ENCODE measurements at places on chromosomes 1 and 21.

- DNase-seq: no peak
Measured at GRCh38 chr1:171158096-171158495, 27.0 kb upstream of the FMO2 start.

- DNase-seq: no peak
Measured at GRCh38 chr1:234008591-234008990, 104.1 kb downstream of the SLC35F3 start.

GRCh38 chr1:99623554-99623953 lies 22.4 kb upstream of the PALMD start:
- DNase-seq: no peak

DNA sequence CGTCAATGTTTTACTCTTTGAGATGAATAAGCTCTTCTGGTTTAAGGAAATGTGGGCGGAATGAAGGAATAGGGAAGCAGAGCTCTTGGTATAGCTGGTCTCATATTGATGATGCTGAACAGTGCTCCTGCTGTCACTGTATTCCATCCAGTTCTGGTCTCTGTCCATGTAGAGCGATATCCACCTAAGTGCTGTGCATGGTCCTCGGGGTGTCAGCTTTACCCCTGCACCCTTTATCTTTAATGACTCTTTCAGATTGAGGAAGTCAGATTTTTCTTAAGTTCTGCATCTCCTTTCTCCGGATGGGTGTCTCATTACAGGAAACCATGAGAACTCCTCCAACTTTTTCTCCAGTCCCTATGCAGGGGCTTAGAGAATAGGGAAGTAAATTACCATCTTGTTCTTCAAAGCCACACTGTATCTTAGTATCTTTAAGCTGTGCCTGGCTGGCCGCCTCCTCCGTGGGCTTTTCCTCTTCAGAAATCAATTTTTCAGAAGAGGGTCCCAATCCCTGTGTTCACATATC lies 52.9 kb downstream of the PDE4B start:
- no peak for DNase-seq

GRCh38 chr1:98426092-98426491 lies 235.4 kb upstream of the SNX7 start:
- no peak for DNase-seq

- no peak for DNase-seq
Measured at GRCh38 chr1:232318143-232318542, 311.8 kb downstream of the SIPA1L2 start.

DNA sequence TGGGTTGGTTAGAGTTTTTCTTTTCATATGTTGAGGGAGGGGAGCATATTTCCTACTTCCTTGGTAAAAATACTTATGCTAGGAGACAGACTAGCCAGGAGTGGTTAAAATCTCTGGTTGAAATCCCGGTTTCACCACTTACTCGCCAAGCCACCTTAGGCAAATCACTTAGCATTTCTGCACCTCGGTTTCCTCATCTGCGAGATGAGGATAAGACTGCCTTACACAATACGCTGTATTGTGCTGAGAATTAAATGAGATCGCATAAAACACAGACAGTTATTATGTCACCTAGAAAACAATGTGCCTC lies 1.4 kb downstream of the IFFO2 start:
- DNase-seq: no peak

DNA sequence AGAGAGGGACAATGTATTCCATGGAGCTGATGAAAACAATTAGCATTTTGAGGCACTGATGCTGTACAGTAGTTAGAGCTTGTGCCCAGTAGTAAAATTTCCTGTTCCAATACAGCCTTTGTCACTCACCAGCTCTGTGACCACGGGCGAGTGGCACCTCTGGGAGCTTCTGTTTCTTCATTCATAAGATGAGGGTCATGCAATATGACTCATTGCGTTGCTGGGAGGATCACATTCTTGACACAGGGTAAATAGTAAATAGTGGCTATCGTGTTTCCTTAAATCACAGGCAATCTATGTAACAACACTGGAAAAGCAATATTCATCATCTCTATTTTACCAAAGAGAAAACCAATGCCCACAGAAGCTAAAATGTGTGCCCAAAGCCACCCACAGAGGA lies 4.5 kb upstream of the LRRC52 start:
- DNase-seq: no peak

GRCh38 chr1:58392083-58392482 lies 154.4 kb downstream of the OMA1 start:
- DNase-seq: no peak

- DNase-seq: no peak
Measured at GRCh38 chr21:36643374-36644250, 55.3 kb upstream of the SIM2 start.

DNA sequence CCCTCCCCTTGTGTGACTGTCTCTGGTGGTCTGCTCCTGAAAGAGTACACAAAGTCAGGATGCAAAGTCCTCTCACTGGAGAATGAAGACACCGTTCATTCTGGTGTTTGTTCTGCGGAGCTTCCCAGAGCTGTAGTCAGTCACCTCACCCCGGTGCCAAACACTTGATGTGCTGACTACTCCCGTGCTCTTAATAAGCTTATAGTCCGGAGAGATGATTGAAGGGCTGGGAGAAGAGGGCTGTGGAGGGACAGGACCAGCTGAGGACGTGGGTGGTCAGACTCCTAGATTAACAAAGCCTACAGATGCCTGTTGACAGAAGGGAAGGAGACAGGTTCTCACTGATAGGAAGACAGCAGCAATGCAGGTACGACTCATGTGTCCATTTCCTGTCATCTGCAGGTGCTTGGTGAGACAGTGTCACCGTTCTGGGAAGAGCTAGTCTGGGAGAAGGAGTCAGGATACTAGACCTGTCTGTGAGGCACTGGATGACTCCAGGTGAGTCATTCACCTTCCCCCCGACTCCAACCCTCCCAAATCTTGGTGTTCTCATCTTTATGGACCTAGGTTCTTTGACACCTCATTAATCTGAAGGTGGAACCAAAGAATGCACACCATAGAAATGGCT lies 40.4 kb upstream of the LRRN2 start:
- DNase-seq: no peak

- DNase-seq: no peak
Measured at GRCh38 chr1:53549287-53549686, 90.1 kb downstream of the DMRTB1 start.

DNA sequence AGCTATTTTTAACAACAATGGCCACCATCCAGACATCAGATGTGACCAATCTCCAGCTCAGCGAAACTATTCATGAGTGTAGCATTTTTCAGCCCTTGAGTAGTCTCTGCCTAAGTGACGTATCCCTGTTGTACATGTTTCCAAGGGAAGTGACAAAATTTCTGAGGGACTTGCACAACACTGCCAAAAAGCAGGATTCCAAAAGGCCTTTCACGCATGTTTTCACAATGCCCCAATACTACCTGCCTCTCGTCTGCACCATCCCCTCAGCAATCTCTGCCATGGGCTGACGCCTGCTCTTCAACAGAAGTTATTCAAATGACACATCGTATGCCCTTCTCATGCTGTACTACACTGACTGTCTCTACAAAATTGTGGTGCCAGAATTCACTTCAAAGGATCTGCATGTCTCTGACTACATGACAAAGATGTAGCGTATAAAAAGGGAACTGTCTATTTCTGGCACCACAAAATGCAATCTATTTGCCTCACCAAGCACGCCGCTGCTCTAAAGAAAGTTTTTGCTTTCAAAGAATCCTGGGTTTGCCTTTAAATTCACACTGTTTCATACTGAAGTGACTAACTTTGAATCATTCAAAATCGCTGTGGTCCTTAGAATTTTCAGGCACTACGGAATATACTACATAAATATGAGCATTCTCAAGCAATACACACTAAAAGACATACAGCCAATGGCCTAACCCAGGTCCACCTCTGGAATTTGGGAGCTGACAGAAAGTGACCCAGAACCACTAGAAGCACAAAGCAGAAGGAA lies 32.9 kb downstream of the JAK1 start:
- no peak for DNase-seq

DNA sequence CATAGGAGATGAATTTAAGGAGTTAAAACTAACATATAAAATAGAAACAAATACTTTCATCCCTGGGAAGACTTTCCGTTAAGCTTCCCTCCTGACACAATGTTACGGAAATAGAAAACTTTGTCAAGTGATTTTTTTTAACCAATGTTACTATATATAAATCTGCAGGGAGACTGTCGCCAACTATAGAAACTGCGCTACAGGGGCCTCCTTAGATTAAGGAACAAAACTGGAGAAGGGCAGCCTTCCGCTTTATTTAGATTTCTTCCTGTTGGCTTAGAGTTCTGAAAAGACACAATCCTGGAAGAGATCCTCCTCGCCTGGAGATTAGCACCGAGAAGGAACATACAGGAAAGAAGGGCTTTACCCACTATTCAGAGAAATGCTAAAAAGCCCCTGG lies 1.5 kb downstream of the MGST3 start:
- no peak for DNase-seq

GRCh38 chr1:167784876-167785550 lies 63.2 kb downstream of the MPZL1 start:
- no peak for DNase-seq

DNA sequence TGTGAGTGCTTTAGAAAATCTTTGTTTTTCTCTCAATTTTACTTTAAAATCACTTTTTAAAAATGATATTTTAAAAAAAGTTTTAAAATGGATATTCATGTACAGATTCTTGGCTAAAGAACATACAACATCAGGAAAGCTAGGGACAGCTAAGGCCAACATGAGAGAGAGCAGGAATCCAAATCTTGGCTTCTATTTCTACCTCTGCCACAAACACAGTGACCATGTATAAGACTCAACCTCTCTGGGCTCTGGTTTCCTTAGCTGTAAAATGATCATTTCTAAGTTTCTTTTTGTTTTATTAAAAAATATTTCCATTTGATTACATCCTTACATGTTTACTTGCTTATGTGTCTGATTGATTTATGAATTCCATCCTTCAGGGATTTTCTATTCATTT lies 1.2 kb downstream of the VCAM1 start:
- DNase-seq: no peak

- DNase-seq: no peak
Measured at GRCh38 chr1:160781914-160782689, 13.9 kb upstream of the LY9 start.

DNA sequence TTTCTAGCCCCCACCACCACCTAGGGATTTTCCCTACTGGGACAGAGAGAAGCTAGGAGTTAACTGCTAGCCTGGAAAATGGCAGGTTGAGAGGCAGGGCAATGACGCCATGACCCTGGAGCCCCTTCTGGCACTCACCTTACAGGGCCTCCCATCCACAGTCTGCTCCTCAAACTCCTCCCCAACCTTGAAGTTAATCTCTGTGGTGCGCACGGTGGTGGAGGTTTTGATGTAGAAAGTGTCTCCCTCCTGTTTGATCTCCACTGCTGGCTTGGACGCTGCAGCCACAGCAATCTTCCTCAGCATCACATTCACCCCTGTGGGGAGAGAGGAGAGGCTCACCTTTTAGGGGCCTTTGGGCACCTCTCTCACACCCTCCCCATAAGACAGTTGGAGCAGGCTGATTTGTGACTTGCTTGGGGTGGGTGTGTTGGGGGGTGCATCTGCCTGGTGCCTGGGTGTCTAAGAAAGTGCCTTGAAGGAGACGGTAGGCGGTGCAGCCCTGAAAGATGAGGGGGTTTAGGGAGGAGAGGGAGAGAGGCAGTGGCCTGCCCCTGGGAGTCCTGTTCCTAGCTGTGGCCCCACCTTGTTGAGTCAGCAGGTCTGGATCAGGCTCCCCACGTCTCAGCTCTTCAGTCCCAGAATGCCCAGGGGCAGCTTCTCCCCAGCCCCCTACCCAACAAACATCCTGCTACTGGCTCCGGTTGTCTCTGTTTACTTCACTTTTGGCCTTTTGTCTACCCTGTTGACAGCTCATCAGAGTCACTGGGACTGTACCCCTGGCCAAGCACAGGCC lies 4.4 kb downstream of the CRABP2 start:
- no peak for DNase-seq

GRCh38 chr1:208903251-208903905 lies 659.2 kb upstream of the PLXNA2 start:
- no peak for DNase-seq

GRCh38 chr1:212232090-212232489 lies 53.1 kb upstream of the PPP2R5A start:
- DNase-seq: no peak

DNA sequence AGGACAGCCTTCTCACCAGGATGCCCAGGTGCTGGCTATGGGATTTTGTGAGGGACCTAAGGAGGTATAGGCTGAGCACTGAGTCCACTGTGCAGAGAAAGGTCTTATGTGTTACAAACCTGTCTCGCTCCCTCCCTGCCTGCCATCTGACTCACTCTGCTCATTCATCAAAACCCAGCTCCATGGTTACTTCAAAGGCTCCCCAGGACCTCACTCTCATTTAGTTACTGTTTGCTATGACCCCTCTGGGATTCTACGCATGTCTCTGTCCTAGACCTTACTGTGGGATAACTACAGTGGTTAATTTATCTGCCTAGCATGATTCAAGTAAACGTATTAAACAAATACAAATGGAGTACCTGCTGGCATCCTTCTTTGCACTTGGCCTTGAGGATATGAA lies 211.6 kb upstream of the KIAA0040 start:
- DNase-seq: no peak
